Natural killer cell (primary cell): ENCODE measurements at places on chromosomes 11 and 22. TPM values are rescaled to one million over a fixed set of nuclear protein-coding genes. Genes with fewer than 3 reads are reported as not detected.
A peak's percentile ranks its signal among the peaks of the same experiment; 100 is the strongest.

DNA sequence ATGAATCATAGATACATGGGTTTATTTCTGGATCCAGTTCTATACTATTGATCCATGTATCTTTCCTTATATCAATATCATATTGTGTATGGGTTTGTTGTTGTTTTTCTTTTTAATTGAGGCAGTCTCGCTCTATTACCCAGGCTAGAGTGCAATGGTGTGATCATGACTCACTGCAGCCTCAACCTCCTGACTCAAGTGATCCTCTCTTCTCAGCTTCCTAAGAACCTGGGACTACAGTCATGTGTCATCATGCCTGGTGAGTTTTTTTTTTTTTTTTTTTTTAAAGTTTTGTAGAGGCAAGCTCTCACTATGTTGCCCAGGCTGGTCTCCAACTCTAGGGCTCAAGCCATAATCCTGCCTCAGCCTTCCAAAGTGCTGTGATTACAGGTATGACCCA lies 1589.4 kb upstream of the TENM4 start:
- DNase-seq = no peak

Gene OR2AT4
- total RNA-seq = not detected

DNA sequence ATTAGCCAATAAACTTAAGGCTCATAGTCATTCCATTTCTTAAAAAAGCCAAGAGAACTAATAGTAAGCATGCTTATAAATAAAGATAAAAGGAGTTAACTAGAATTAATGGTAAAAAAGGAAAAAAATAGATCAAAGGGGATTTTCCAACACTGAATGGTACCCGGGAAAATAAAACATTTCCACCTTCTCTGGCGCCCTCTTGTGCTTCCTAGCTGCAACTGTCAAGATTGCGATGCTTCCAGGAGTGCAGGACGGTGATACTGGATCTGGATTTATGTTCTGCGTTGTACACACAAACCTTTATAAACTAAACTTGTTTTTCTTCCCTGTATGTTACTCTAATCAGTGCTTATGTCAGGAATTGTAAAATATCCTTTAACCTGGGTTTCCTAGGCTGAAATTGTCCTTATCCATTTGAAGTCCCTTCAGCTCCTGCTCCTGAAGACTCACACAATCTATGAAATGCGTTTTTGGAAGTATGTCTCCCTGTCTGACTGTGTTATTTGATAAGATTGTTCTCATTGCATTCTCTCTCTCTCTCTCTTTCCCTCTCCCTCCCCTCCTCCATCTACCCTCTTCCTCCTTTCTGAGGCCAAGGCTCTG lies 9.6 kb upstream of the HTATIP2 start:
- DNase-seq = peak; percentile 62

GRCh38 chr22:38305471-38306448 lies 11.5 kb downstream of the CSNK1E start:
- no peak for DNase-seq

DNA sequence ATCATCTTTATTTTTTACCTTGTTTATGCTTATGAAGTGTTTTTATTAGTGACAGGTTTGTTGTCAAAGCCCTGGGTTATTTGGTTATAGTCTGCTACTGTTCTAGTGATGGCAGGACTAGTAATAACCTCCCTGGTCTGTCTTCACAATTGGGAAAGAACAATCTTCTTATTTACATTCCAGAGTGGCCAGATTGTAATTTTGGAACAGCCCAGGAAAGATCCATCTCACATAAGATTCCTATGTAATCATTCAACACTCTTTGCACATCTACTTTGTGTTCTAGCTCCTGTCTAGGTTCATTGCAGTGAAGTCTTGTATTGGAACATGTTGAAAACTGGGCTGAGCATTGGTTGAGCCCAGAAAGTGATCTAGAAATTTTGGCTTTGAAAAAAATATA lies 63.8 kb downstream of the CYB5R2 start:
- DNase-seq = no peak

Gene SAA1
- total RNA-seq = not detected

GRCh38 chr22:35998748-35999147 lies 29.9 kb downstream of the RBFOX2 start:
- no peak for DNase-seq

DNA sequence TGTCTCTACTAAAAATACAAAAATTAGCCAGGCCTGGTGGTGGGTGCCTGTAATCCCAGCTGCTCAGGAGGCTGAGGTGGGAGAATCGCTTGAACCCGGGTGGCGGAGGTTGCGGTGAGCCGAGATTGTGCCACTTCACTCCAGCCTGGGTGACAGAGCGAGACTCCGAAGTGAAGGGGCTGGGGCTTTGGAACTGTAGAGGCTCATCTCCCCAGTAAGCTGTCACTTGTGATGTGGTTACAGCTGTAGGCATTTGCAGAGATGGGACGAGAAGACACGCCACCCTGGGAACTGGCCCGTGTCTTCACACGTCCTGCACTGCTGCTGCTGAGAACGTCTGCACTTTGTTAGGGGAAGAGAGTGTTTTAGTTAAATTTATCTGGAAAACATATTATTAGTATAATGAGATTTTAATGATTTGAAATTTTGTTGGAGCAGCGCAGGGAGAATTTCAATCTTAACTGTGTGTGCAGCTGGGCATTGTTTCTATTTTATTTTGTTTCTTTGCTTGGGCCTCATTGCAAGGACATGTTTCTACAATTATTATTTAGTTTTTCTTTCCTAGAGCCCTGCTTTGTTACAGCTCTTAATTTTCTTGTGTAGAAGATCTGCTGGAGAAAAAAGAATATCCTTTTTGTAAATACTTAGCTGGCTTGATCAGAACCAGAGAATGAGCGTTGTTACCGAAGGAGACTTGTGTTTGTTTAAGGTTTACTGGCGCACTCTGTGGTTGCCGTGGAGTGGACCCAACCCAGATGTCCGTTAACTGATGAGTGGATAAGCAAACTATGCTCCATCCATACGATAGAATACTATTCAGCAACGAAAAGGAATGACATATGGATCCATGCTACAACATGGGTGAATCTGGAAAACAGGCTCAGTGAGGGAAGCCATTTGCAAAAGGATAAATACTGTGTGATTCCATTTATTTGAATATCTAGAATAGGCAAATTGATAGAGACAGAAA lies 18.4 kb downstream of the PARVB start:
- no peak for DNase-seq

DNA sequence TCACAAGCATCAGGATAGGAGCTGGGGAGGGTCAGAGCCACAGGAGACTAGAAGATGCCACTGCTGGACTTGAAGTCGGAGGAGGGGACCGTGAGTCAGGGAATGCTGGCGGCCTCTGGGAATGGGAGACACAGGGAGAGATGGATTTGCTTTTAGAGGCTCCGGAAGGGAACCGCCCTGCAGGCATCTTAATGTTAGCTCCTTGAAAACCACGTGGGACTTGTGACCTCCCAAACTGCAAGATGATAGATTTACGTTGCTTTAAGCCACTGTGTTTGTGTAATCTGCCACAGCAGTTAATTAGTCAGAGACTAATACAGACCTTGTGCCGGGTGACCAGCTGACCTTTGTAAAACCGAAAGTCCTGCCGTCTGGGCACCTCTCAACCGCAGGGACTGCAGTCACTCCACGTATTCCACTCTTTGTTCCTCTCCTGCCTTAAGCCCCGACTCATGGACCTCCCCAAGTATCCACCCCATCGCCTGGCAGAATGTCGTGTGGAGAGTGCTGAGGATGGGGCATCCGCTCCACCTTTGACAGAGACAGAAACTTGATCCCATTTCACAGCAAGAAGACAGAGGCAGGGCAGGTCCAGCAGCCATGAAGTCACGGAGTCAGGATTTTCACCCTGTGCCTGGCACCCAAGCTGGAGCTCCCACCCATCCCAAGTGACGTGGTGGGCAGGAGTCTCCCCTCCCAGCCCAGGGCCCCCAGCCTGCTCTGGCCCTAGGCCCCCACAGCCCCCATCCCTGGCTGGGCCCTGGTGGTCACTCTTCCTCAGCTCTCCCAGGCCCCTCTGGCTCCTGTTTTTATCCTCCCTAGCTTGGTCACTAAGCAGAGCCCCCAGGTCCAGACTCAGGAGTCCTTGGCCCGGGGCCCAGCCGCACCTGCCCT lies 19.4 kb upstream of the CTSD start:
- no peak for DNase-seq

GRCh38 chr11:74092425-74092824 lies 78.4 kb downstream of the C2CD3 start:
- DNase-seq = no peak

GRCh38 chr11:71485466-71485865 lies 32.5 kb downstream of the NADSYN1 start:
- no peak for DNase-seq

DNA sequence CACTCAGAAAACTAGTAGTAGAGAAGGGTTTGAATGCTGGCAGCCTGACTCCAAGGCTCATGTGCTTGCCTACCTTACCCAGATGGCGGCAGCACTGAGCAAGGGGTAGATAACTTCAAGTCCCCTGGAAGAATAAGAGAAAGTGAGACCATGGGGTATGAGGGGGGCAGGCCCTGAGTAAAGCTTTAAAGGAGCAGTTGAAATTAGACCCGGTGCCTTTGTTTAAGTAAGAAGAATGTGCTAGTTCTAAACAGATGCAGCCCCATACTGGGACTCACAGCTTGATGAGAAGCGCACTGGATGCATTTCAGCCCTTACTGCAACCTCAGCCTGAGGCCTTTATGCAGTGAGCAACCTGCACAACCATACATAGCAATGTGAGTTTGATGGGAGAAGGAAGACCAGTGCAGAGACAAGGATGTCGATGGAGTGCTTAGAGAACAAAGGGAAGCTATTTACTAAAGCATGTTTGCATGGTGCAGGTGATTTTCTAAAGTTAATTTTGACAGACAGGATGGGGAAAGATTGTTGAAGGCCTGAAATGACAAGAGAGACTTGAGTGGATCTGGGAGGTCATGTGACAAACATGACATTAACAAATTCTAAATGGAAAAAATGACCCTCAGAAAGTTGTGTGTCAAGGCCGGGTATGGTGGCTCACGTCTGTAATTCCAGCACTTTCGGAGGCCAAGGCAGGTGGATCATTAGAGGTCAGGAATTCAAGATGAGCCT lies 27.1 kb upstream of the TMA7B start:
- no peak for DNase-seq

DNA sequence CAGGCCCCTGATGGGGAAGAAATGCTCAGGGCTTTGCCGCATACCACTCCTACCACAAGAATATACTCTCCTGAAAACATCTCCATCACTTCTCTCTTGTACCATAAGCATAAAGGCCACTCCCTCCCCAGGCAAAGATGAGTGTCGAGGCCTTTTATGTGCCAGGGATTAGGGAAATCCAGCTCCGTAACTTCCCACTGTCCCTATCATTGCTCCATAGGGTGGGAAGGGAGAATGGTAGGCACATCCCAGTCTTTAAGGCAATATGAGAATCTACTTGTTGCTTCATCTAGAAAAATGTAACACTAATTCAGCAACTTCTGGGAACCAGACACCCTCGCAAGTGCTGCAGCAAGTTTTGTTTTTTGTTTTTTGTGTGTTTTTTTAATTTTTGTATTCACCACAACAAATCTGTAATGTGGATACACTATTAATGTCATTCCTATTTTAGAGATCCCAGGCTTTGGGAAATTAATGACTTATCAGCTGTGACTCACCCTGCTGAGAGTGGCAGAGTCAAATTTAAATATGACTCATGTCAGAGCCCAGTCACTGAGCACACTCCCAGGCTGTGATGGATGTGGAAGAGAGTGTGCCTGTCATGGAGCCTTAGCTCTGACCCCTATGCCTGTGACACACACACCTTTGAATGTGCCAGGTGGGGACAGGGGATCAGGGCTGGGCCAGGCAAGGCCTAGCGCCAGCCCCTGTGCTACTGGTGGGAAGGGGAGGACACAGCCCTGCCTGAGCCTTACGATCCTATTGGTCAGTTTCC lies 23.4 kb downstream of the PANX1 start:
- DNase-seq = no peak

DNA sequence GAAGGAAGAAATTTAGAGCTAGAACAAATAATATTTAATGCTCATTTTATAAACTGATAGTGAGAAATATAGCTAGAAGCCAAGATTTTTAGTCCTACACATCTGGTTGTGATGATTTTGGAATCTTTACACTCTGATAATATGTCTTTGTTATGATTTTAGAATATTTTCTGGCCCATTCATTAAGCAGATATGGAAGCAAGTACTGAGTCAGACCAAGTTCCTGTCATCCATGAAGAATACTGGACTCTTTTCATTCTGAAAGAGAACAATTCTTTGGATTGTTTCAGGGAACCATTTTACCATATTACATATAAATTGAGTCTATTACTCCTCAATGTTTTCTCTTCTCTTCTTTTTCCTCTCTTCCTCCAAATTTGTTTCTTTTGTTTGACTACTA lies 227.4 kb downstream of the TMEM135 start:
- DNase-seq = no peak

GRCh38 chr22:25779426-25779825 lies 37.4 kb downstream of the MYO18B start:
- DNase-seq = no peak

Gene ZDHHC24
- 28.9 TPM for total RNA-seq

- DNase-seq = peak; percentile 60
These were observed 10.6 kb downstream of the SLC6A5 start for GRCh38 chr11:20609727-20610707.

DNA sequence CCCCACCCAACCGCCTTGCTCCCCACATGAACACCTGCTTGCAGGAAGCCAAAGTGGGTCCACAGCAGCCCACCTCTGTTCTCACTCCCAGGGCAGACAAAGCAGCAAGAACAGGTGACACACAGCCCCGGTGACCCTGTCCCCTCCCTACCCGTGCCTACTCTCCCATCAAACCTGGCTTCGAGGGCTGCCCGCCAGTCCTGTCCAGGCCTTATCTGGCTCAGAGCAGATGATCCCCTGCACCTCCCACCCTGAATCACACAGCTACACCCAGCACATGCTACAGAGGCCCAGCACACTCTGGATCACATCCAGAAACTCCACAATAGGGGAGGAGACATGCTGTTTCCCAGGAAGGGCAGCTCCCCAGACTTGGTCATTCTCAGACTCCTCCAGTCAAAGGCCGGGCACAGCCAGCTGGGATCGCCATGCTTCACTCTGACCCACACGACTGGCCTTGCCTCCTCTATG lies 6.2 kb upstream of the RGL4 start:
- DNase-seq = no peak

GRCh38 chr22:39995393-39996252 lies 869 bp downstream of the FAM83F start:
- DNase-seq = no peak

DNA sequence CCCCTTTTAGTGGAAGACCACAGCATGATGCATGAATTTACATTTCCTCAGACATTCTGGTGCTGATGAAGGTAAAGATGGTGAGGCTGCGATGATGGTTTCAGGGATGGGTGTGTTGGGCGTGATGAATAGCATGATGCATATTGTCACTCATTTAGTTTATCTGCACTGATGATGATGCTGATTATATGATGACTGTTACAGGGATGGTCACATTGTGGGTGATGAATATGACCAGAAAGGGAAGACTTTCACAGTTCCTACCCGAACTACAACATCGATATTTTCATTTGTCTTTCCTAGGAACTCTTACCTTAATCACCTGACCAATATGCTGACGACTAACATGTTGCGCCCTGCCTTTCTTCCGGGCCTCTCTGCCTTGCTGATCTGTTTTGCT lies 47.4 kb upstream of the EHF start:
- no peak for DNase-seq

Gene DRAP1
- 115 TPM for total RNA-seq

Gene ADM
- 5.8 TPM for total RNA-seq

GRCh38 chr22:20384865-20385264 lies 9.1 kb upstream of the ZNF74 start:
- no peak for DNase-seq
